Thoracic aorta (tissue), 2 donors: ENCODE measurements at places on chromosomes 1 and 21. TPM values are rescaled to one million over a fixed set of nuclear protein-coding genes. Genes with fewer than 3 reads are reported as not detected.
A peak's percentile ranks its signal among the peaks of the same experiment; 100 is the strongest.

DNA sequence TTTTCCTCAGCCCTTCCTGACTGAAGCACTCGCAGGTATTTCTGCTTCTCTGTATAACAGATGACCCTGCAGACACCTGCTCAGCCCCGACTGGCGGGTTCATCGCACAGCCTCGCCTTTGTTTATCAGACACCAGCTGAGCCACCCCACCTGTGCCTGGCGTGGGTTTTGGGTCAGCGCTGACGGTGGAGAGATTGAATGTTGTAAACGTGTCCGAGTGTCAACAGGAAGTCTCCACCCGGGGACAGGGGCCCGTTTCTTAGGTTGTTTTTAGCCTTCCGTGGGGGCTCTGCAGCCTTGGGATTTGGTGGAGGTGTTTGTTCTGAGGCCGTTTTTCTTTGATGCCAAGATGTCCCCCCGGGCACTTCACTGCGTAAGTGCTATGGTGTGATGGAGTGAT, 60.1 kb downstream of the COL18A1 start:
- DNase-seq: no peak

- no peak for DNase-seq
Observed at GRCh38 chr1:180610556-180611015, 21.2 kb upstream of the XPR1 start.

GRCh38 chr1:91883470-91883869, 2.5 kb downstream of the TGFBR3 start:
- no peak for DNase-seq

GRCh38 chr1:198054510-198054909, 102.3 kb upstream of the NEK7 start:
- DNase-seq: no peak

- no peak for DNase-seq
Observed at GRCh38 chr1:75132242-75132811, 1.9 kb upstream of the LHX8 start.

GRCh38 chr1:223330466-223330865, 33.5 kb downstream of the SUSD4 start:
- no peak for DNase-seq

- DNase-seq: no peak
Observed at GRCh38 chr21:31730712-31731055, 1.2 kb downstream of the SCAF4 start.

GRCh38 chr1:160653620-160654016, 6.8 kb upstream of the SLAMF1 start:
- DNase-seq: no peak

- DNase-seq: peak; percentile 41
Observed at GRCh38 chr1:54121482-54122134, 31.2 kb downstream of the CDCP2 start.

GRCh38 chr1:111535256-111536191, 32.1 kb upstream of the ADORA3 start:
- no peak for DNase-seq

DNA sequence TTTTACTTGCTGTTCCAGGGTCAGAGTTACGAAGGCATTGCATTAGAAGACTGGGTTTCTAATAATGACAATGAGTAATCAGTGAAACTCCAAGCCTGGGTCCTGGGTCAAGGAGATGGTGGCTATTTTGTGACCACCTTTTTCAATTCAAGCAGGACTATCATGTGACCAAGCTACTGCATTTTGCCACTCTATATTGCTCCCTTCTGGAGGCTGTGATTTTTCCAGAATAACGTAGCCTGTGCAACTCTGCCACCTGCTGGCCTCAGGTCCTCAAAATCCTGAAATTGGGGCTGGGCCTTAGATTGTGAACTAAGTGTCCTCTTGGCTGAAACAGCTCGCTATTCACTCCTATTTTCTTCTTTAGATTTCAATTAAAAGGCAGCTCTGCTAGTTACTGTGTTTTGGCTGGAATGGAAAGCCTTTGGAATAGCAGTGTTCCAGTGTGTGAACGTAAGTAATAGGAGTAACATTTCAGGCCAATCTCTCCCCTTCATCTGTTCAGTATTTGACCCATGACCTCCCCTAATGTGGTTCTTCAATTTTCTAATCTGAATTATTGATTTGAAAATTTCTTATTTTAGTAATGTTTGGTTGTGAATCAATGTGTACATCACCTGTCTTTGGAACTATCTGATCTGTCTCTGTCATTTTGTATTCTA, 52.9 kb upstream of the CD46 start:
- no peak for DNase-seq

DNA sequence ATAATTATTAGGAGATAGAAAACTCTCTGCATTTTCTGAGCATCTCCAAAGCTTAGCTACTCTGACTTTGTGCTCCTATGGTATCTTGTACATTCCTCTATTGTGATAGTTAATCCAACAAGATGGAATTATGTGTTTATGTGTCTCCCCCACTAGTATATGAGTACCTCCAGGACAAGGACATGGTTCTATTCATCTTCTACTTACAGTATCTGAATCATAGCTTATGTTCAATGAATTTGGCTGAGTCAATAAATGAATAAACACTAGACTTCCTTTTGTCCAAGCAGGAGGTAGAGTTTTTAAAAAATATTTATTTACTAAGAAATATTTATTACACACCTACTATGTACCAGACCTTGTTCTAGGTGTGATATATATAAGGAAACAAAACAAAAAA, 18.4 kb upstream of the CTH start:
- DNase-seq: no peak

- no peak for DNase-seq
Observed at GRCh38 chr21:34814529-34814951, 145.7 kb downstream of the CLIC6 start.

DNA sequence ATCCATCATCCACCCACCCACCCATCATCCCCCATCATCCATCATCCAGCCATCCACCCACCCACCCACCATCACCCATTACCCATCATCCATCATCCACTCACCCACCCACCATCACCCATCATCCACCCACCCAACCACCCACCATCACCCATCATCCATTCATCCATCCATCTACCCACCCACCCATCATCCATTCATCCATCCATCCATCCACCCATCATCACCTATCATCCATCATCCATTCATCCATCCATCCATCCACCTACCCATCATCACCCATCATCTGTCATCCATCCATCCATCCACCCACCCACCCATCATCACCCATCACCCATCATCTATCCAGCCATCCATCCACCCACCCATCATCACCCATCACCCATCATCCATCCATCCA, 81.5 kb downstream of the ADARB1 start:
- no peak for DNase-seq

DNA sequence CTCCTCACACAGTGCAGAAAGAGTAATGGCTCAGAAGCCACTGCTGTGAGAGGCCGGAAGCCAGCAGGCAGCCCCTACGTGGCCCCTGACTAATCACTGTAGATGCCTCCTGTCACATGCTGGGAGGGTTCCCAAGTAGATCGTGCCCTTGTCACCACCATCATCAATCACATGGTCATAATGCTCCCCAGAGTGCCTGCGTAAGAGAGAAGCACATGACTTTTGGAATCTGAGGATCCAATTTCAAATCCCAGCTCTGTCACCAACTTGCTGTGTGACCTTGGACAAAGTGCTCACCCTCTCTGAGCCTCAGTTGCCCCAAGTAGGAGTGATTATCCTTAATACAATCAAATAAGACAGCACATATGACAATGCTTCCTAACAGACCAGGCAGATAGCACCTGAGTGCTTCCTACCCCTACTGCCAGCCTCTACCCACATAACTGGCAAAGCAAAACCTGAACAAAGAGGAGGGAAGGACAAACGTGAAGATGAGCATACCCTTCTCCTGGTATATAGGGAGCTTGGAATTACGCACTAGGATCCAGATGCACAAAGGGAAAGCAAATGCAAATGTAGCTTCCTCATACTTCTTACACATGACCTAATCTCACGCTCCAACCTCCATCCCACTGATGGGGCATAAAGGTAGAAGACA, 65.7 kb downstream of the SDC3 start:
- DNase-seq: no peak

DNA sequence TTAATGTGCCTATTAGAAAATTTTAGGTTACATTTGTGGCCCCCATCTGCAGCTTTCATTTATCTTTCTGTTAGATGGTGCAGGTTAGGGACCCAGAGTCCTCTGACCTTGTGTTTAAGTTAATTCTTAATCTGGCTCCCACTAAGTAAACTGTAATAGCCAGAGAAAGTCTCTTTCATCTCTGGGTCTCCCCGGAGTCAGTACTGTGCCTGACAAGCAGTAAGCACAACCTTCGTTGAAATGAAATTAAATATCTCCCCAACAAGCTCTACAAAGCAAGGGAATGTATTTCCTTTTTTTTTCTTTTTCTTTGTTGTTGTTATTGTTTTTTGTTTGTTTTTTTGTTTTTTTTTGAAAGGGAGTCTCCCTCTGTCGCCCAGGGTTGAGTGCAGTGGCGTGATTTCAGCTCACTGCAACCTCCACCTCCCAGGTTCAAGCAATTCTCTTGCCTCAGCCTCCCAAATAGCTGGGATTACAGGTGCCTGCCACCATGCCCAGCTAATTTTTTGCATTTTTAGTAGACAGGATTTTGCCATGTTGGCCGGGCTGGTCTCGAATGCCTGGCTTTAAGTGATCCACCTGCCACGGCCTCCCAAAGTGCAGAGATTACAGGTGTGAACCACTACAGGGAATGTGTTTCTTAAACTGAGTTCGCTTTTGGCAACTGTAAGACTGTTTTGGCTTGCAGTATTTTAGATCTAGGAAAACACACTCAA, 81.6 kb downstream of the HHIPL2 start:
- DNase-seq: no peak

- DNase-seq: no peak
Observed at GRCh38 chr1:164613176-164613575, 54.2 kb downstream of the PBX1 start.

DNA sequence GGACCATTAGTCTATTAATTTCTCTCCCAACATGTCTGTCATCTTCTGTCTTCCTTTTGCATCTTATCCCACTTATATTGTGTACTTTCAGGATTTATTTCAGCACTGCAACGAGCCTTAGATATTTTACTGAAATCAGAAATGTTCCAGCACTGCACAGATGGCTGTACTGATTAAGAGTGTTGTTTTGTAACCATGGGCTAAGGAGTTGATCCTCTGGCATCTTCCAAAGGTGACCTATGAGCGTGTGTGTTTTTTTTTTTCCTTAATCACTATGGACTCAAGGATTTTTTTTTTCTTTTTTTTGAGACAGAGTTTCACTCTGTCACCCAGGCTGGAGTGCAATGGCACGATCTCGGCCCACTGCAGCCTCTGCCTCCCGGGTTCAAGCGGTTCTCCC, 7.1 kb upstream of the DDX59 start:
- DNase-seq: no peak

DNA sequence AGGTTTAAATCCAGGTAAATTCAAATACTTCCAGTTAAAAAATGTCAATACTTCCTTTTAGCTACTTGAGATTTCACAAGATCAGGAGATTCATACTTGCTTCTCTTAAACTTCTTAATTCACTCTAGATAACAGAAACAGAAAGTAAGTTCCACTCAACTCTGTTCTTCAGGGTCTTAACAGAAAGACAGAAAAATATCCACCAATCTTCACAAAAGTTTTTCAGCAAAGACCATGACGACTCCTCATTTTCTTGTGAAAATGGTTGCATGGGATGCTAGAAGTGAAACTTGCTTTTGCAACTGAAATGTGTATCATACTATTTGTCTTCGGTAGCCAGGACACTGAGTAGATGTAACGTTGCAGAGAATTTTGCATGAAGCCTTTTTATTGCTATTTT, 12.3 kb upstream of the LRRC8C start:
- no peak for DNase-seq

GRCh38 chr1:171128463-171128862, 37.8 kb downstream of the FMO3 start:
- DNase-seq: no peak

- no peak for DNase-seq
Observed at GRCh38 chr21:17436626-17437111, 76.2 kb upstream of the CXADR start.

GRCh38 chr21:38956521-38956855, 150.8 kb downstream of the ETS2 start:
- DNase-seq: no peak

DNA sequence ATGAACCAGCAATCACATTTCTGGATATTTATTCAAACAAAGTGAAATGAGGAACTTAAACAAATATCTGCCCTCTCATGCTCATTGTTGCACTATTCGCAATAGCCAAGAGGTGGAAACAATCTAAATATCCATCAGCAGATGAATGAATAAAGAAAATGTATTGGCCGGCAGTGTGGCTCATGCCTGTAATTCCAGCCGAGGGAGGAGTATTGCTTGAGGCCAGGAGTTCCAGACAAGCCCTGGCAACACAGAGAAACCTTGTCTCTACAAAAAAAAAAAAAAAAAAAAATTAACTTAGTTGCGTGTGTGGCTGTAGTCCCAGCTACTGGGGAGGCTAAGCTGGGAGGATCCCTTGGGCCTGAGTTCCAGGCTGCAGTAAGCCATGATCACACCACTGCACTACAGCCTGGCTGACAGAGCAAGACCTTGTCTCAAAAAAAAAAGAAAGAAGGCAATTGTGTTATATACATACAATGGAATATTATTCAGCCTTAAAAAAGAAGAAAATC, 191.4 kb downstream of the AKT3 start:
- no peak for DNase-seq

DNA sequence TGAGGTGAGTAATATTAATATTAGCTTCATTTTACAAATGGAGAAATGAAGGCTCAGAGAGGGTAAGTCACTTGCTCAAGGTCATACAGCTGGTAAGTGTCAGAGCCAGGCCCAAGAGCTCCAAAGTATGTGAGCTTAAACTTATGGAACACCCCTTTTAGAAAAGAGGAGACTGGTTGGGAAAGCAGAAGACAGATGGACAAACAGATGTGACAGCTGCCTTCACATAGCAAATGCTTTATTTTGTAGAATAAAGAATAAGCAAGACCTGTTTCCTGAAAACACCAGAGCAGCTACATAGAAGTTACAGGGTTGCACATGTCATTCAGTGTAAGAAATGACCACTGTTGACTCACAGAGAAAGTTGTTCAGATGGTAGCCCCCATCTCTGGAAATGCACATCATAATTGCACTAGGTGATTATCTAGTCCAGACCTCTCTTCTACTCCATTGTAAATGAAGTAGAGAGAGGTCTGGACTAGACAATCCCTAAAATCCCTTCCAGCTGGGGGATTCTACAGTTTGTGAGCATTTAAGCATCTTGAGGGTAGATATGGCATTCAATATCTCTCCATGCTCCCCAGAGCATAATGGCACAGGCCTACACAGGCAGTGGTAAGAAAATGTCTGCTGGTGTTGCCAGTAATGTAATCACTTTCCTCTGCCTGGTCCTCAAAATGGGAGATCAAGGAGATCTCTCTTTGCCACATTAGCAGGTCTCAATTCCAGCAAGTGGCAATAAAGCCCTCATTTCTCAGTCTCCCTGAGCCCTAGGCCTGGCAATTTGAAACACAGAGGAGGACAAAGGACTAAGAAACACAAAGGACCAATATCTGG, 188.2 kb upstream of the FGGY start:
- no peak for DNase-seq

ZNF648 gene
- total RNA-seq: not detected

PPIAL4G gene
- not detected for total RNA-seq

KCNQ4 gene
- 5.7 TPM for total RNA-seq

CENPF gene
- total RNA-seq: under 0.01 TPM

HSD3B2 gene
- not detected for total RNA-seq

KLHDC8A gene
- not detected for total RNA-seq

ACOT11 gene
- total RNA-seq: 23.6 TPM

PODN gene
- 152 TPM for total RNA-seq

PRR9 gene
- total RNA-seq: not detected

UCK2 gene
- 34.3 TPM for total RNA-seq

DENND1B gene
- total RNA-seq: 9.6 TPM

ADGRB2 gene
- total RNA-seq: 1.5 TPM

HES5 gene
- total RNA-seq: 0.27 TPM

CLEC20A gene
- total RNA-seq: 3.0 TPM

SPRR2F gene
- total RNA-seq: not detected

IVNS1ABP gene
- total RNA-seq: 72.0 TPM

CNR2 gene
- 0.41 TPM for total RNA-seq

PCAT6 gene
- total RNA-seq: not detected
